ENCODE measurements at places on chromosomes 6 and 20. TPM values are rescaled to one million over a fixed set of nuclear protein-coding genes. Genes with fewer than 3 reads are reported as not detected.
A peak's percentile ranks its signal among the peaks of the same experiment; 100 is the strongest.

Gene TMEM170B
- total RNA-seq = 2.3 TPM

Gene TRIM38
- 13.8 TPM for total RNA-seq

Gene PLEKHG1
- 1.7 TPM for total RNA-seq

Gene RAET1E
- under 0.01 TPM for total RNA-seq

Gene AHI1
- 16.1 TPM for total RNA-seq

Gene ATXN1
- total RNA-seq = 42.5 TPM

Gene C4B
- 9.9 TPM for total RNA-seq

Gene RIMS1
- 1.3 TPM for total RNA-seq

Gene SRC
- 20.3 TPM for total RNA-seq

Gene CD93
- total RNA-seq = under 0.01 TPM

Gene CD40
- 0.97 TPM for total RNA-seq

Gene LIN28B
- total RNA-seq = 5.6 TPM

Gene SPAG4
- total RNA-seq = 8.1 TPM

Gene DACT2
- total RNA-seq = not detected

DNA sequence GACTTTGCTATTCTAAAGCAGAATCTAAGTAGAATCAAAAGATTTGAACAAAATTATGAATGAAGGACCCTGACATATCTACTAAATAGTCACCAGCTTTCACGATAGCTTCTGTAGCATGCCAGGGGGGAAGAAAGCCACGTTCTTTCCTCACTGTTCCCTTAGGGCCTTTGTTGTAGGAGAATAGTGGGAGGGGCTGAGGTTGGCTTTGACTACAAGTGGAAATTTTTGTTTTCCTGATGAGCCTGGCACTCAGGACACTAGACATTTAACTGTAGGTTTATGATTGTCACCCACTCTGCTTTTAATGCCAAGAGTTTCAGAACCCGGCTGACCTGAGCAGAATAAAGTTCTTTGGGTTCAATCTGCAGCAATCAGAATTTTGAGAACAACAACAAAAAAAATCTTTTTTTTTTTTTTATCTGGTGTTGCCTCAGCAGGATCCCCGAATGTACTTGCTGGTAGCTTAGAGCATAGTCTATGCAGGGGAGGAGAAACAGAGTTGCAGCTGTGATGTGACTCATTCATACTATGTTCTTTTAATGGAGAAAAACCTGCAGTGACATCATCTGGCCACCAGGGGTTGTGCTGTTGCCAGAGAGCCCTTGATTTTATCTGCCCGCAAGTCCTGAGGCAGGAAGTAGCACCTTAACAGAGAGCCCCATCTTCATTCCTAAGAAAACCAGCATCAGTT lies 38.5 kb downstream of the TPD52L1 start:
- peak; percentile 86 for DNase-seq

- DNase-seq = no peak
Observed at GRCh38 chr20:6784767-6785166, 17.3 kb downstream of the BMP2 start.

DNA sequence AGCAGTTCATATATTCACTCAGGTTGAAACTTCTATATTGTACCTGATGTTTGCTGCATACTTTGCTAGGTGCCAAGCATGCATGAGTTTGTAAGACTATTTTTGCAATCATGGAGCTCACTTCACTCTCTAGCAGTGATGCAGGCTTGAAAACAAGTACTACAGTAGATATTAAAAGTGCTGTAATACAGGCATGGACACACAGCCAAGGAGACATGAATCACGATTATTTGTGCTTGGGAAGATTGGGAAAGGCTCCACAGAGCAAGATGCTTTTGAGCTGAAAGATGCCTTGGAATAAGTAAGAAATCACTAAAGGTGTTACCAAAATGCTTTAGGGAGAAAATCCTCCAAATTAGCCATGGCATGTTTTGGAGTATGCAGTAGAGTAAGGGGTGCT lies 427.4 kb downstream of the UTRN start:
- peak; percentile 20 for DNase-seq

- DNase-seq = peak; percentile 16
Observed at GRCh38 chr6:147651249-147652063, 143.0 kb downstream of the SAMD5 start.

DNA sequence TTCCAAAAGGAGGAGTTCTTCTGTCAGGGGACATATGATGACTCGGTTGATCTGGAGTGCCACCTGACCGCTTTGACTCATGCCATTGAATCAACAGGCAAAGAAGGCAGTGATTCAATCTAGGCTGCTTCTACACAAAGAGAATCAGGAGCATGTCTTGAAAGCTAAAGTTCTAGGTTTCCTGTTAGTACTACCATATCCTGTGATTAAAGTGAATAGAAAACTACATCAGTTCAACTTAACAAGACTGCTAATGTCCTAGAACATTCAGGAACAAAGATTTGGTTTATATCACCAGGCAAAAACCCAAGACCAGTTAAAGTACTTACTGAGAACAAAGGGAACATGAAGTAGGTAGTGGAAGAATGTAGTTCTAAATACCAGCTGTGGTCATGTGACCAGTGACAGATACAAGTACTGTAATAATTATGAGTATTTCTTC lies 216.8 kb upstream of the SGK1 start:
- DNase-seq = no peak

DNA sequence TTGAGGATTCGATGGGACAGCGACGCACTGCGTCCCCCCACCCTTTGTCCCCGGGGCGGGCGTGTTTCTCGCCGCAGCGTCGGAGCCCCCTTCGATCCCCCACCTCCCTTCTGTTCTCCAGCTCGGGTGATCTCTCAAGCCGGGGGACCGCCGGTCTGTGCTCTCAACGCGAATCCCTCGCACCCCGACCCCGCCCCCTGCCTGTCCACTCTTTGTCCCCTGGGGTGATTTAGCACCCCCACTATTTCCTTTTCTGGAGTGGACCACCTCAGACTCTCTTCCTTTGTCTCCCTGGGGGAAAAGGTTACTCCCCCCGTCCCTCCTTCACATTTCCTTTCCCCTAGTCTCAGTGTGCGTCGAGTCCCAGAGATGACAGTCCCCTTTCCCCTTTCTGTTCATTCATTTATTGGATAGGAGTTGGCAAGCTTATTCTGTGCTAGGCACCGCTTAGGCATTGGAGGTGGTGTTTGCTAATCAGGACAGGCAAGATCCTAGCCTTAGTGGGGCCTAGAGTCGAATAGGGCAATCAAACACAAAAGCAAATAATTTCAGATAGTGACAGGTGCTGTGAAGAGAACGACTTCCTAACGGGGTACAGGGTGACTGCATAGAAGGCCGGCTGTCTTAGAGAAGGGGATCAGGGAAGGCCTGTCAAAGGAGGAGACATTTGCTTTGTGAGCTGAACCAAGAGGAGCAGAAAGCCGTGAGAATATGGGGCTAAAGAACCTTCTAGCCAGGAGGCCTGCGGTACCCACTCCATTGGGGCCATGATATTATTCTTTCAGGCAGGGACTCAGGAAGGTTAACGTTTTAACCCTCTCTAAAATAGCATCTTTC lies 741 bp downstream of the PTPN1 start:
- no peak for DNase-seq

GRCh38 chr6:150069706-150070105 lies 785 bp upstream of the ULBP3 start:
- no peak for DNase-seq

GRCh38 chr6:146902846-146903245 lies 301.4 kb upstream of the STXBP5 start:
- no peak for DNase-seq

DNA sequence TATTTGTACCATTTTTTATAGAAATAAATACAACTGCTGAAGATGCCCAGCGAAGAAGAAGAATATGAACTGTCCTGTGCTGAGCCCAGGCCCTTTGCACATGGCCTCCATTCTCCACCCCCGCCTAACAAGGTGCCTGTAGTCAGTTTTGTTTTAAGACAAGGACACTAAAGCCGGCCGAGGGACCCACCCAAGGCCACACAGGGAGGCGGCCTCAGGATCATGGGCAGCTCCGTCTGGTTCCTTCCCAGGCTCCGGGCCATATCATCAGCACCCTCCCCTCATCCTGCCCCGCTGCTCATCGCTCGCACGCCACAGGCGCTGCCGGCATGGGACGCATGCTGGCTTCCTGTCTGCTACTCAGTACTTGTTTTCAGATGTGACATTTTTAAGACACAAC lies 21.3 kb downstream of the PSMG4 start:
- DNase-seq = no peak

GRCh38 chr6:311679-312220 lies 19.5 kb downstream of the DUSP22 start:
- DNase-seq = peak; percentile 53

GRCh38 chr20:34037121-34037520 lies 43.4 kb downstream of the RALY start:
- DNase-seq = no peak

- DNase-seq = peak; percentile 67
Observed at GRCh38 chr6:32854376-32855178, 585 bp downstream of the PSMB9 start.

DNA sequence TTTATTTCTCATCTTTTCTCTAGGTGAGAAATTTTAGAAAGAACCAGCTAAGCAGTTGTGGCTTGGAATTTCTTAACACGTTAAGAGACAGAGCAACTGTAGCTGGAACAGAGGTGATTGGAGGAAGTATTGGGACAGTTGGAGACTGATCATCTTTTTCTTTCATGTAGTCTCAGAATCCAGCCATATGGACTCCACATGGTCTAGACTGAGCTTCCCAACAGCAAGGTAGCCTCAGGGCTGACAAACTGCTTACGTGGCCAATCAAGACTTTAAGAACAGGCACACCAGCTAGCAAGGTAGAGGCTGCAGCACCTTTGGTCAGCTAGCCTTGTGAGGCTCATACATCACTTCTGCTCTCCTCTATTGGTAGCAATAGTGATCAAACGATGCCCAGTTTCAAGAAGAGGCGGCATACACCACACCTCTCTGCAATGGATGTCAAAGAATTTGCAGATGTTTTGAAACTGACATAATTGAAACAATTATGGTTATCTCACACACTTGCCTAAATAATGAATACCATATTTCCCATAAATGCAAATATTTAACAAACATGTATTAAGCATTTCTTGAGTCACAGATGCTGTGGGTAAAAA lies 590.5 kb upstream of the SLC35B3 start:
- no peak for DNase-seq

GRCh38 chr6:87766211-87766610 lies 64.2 kb upstream of the AKIRIN2 start:
- DNase-seq = peak; percentile 25

DNA sequence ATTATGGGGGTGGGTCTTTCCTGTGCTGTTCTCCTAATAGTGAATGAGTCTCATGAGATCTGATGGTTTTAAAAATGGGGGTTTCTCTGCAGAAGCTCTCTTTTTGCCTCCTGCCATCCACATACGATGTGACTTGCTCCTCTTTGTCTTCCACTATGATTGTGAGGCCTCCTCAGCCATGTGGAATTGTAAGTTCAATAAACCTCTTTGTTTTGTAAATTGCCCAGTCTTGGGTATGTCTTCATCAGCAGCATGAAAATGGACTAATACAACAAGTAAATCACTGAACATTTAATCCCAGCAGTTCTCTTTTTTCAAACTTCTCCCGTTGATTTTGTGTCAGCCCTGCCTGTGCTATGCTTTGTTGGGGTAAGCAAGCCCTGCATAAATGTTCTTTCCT lies 95.2 kb downstream of the FAM217A start:
- DNase-seq = no peak

DNA sequence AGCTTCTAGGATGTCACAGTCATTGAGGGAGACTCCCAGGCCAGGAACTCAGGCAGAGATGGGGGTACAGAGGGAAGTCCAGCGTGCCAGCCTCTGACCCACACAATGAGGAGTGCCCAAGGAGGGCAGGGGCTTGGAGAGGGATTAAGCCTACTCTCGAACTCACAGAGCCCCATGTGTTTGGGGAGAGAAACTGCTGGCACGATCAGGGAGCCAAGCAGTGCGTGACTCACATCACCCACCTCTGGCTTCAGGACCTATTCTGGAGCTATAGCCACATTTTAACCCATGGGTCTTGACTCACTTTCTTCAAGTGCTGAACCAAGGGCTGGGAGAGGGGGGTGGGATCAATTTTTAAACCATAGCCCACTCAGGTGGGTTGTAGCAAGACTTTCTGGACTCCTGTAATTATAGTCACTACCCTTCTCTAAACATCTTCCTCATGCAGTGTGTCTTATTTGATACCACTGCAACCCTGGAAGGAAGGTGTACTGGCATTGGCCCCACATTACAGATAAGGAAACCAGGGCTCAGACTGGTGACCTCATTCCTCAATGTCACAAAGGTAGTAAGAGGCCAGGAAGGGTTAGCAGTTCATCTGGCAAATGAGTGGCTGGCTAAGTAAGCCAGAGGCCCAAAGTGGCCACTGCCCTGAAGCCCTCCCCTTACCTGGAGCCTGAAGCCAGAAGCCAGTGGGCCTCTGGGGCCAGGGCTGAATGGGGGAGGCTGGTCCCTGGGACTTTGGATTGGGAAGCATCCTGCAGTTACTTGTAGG lies 12.0 kb downstream of the FOXP4 start:
- DNase-seq = no peak

DNA sequence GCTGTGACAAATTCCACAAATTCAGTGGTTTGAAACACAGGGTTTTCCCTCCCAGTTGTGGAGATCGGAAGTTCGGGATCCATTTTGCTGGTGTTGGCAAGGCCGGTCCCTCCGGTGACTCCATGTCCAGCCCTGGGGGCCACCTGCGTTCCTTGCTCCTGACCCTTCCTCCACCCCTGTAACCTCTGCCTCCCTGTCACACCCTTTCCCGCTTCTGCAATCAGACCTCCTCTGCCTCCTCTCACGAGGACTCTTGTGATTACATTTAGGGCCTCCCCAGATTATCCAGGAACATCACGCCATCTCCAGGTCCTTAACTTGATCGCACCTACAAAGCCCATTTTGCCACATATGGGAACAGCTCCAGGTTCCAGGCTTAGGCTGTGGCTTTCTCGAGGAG lies 12.5 kb downstream of the RPS6KA2 start:
- DNase-seq = no peak

GRCh38 chr20:21395666-21396598 lies 1.4 kb downstream of the NKX2-4 start:
- no peak for DNase-seq

DNA sequence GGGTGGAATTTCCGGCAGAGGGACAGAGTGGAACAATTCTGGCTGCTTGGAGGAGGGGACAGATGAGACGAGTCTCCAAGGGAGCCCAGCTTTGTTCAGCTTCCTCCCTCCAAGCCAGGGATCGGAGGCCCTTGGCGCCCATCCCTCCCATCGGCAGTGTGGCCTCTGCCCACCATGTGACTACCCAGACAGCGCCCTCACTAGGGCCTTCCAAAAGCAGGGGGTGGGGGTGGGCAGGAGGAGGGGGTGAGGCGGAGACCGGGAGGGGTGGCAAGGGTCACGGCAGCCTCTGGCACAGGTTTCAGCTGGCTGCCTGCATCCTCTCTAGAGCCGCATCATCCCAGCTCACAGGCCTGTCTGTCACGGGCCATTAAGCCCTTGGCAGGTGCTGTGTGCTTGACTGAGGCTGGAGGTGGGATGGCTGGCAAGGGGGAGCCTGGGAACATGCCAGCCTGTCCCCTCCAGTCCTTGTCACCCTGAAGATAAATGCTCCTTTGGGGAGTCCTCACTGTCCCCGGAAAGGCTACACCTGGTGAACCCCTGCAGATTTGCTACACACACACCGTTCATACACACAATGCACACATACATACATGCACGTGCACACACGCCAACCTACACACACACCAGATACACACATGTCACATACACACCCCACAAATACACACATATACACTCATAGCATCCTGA lies 6.2 kb upstream of the FGD2 start:
- DNase-seq = no peak
